Stimulated activated CD8-positive, alpha-beta memory T cell treated with anti-CD3 and anti-CD28 coated beads, Interleukin-2, amount 100 ng/mL, for 1 hour (primary cell): ENCODE measurements at places on chromosomes 7 and 10.

DNA sequence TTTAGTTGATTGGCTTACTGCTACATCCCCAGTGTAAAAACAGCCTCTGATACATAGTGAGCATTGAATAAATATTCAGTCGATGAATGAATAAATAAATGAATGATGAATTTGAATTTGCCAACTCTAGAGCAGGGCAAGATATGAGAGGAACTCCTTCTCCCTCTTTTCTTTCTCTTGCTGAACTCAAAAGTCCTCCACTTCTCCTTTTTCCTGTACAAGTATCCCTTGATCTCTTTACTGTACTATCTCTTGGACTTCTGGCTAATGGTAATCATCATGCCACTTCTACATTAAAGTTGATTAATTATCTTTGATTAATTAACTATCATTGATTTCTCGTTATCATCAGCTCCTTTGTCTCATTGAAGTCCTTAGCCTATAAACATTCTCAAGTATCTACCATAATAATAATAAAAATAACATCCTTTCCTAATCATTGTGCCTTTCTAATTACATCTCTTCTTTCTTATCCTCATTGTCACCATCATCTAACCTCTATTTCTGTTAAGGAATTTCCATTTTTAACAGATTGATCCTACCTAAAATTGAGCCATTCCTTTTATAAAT lies 10.6 kb downstream of the CPED1 start:
- no peak for DNase-seq

DNA sequence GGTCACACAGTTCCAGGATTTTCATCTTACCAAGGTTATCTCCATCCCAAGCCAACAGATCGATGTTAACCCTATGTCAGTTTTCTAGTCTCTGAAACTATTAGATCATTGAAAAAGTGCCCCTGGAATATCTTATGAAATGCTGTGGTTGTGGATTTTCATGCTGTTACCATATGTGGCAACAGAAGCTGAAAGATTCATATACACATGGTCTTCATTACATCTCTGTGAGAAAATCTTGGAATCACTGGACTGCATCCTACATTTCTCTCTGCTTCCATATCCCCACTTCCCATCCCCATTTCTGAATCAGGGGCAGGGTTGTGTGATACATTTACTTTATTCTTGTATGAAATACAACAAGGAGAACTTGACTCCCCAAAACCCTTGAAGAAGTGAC lies 146.1 kb downstream of the SLC16A9 start:
- no peak for DNase-seq

DNA sequence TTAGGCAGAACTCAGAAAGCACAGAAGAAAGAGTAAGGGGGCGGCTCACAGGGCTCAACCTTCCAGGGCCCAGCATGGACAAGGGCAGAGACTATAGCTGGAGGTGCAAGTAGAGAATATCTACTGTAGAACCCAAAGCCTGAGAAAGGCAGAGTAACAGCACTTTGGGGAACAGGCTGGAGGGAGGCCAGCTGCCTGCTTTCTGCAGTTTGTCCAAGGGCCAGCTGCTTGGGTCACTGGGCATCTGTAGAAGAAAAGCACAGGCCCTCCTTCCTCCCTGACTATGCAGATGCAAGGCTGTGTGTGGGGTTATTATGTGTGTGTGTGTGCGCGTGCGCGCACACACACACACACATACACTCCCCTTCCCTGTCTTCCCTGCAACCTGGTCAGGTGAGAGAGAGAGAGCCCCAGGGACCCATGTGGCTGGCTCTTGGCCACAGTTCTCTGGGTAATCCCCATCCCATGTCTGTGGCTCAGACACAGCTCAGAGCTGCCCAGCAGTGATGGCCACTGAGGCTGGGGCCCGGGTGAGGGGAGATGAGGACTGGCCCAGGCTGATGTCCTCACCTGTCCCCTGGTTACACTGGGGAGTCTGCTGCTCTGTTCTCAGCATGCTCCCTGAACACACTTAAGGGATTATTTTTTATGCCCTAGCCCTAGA lies 9.0 kb downstream of the ADRA2A start:
- DNase-seq = no peak

DNA sequence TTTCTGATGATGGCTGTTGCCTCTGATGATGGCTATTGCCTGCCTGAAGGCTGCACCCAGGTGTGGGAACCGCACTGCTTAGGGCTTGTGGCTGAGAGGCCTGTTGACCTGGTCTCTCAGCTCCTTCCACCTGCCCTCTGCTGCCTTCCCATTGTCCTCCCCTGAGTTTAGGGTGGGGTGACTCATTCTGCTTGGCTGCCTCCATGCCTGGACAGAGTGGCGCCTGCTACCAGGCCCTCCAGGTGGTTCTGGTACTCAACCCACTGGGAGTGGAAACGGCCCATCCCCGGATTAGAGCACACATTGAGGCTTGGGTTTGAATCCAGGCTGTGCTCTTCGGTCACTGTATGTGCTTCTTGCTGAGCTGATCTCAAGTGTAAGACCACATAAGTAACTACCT lies 120.6 kb downstream of the SEM1 start:
- no peak for DNase-seq

- no peak for DNase-seq
These were observed 7.5 kb upstream of the EBF3 start for GRCh38 chr10:129971381-129972144.

GRCh38 chr7:151705636-151706276 lies 171.2 kb downstream of the PRKAG2 start:
- DNase-seq = no peak

GRCh38 chr7:35849158-35849831 lies 48.4 kb downstream of the SEPTIN7 start:
- no peak for DNase-seq

DNA sequence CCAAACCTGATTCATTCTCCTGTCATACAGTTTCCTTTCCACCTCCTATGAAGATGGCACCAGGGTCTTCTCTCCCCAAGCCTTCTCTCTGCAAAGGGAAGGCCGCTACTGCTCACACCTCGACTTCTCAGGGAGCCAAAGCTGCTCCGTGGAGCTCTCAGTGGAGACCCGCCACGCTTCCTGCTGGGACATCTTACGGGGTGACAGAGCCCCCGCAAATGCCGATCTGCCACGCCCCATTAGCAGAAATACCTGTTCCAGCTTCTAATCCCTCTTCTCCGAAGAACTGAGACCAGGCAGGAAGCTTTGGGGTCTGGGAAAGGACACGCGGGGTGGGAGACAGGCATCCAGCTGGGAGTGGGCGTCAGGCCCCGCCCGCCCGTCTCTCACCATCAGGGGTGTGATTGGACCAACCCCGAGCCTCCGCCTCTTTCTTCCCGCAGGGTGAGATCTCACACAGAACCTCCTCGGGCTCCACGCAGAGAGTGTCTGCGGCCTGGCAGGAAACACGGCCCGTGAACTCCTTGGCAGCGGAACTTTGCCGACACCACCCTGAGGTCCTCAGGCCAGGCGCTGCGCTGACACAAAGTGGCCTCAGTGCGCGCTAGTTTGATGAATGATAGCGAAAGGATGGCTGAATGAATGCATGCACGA lies 12.0 kb upstream of the CALML5 start:
- DNase-seq = no peak

DNA sequence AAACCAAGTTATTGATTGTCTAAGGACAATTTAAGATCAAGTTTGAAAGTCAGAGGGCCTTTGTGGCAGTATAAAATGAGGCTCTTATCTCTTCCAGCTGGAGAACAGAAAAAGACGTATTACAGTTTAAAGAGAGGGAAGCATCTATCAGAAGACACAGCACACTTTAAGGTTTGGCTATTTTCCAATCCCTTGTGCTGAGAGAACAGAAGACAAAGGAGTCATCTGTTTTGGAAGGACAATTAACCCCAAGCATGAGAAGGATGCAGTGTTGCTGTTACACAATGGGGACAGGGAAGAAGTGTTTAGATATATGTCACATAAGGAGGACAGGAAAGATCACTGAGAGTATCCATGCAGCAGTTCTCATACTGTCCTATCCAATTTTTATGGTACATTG lies 1224.2 kb upstream of the SORCS1 start:
- no peak for DNase-seq

GRCh38 chr10:30160271-30160982 lies 101.0 kb upstream of the JCAD start:
- no peak for DNase-seq

- DNase-seq = no peak
These were observed 93.1 kb upstream of the CXCL12 start for GRCh38 chr10:44478040-44478439.

DNA sequence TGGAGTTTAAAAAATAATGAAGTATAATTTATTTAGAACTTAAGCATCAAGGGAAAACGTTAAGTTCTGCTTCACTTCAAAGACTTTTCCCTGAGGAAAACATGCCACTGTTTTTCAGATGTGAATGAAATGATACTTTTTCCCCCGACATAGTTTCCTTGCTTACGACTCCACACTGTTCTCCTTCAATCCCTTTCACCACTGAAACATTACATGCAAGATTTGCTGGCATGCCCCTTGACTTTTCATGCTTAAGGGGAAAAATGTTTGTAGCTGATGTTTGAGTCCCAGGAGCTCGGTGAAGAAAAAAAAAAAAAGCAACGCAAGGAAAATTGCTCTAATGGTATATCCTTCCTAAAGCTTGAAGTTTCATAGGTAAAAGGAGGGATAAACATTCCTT lies 10.0 kb downstream of the GLI3 start:
- no peak for DNase-seq

GRCh38 chr7:112868609-112869008 lies 78.4 kb upstream of the TMEM168 start:
- no peak for DNase-seq

GRCh38 chr7:158820656-158821055 lies 8.7 kb downstream of the ESYT2 start:
- DNase-seq = no peak

- DNase-seq = no peak
These were observed 345.9 kb downstream of the KIF20B start for GRCh38 chr10:90047243-90047729.

DNA sequence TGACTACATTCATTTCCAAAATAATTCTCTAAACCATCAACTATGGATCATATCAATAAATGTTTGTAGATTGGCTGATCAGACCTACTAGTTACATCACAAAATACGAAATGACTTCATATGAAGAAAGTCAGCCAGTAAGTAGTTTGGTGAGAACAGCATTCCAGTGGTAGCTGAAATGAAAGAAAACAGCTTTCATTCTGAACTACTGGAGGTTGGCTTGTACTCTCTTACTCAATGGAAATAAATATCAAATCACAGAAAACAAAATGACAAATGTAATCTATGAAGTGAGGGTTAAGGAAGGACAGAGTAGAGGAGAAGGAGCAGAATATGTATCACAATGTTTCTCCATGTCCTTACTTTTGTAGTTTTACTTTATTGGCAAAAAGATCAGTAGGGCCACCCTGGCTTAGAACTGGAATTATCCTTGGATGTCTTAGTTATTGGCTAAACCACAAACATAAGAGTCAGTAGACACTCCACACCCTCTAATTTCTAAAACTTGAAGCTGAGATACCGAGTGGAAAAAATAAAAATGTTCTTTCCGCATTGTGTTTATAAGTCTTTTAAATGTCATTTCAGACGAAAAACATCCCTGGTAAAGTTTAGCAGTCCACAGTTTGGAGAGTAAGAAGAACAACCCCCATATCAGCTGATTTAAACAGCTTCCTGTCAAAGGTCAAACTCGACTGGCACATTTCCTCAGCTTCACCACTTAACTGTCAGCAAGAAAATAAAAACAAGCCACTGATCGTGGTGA lies 74.0 kb upstream of the DGKI start:
- DNase-seq = no peak

DNA sequence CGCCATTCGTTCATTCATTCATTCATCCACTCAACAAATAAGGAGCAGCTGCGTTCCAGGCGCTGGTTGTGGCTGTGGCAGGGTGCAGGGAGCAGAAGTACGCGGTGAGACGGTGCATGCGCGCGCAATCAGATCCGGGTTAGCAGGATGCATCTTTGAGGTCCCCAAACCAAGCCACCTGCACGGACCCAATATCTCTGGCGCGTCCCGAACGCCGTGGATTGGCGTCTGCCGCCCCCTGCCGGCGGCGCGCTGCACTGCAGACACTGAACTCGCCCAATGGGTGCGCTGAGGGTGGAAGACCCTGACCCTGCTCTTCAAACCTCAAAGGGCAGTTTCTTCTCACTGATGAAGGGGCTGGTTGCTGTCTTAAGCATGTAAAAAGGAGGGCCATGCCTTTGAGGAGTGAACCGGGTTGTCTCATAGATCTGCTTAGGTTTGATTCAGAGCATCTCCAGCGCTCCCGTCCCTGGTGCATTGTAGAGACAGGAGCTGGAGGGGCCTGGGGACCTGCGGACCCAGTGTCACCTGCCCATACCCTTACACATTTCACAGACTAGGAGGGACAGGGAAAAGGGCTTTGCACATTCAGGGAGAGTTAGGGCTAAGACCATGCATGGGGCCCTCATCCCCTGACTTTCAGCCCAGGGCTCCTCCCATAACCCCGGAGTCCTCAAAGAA lies 102.5 kb downstream of the RAMP3 start:
- DNase-seq = peak; percentile 27

GRCh38 chr10:50894312-50894711 lies 8.9 kb upstream of the A1CF start:
- DNase-seq = no peak

GRCh38 chr10:97210543-97210960 lies 24.8 kb upstream of the SLIT1 start:
- DNase-seq = peak; percentile 37

- DNase-seq = no peak
These were observed 140.3 kb downstream of the MACC1 start for GRCh38 chr7:20076835-20077234.

DNA sequence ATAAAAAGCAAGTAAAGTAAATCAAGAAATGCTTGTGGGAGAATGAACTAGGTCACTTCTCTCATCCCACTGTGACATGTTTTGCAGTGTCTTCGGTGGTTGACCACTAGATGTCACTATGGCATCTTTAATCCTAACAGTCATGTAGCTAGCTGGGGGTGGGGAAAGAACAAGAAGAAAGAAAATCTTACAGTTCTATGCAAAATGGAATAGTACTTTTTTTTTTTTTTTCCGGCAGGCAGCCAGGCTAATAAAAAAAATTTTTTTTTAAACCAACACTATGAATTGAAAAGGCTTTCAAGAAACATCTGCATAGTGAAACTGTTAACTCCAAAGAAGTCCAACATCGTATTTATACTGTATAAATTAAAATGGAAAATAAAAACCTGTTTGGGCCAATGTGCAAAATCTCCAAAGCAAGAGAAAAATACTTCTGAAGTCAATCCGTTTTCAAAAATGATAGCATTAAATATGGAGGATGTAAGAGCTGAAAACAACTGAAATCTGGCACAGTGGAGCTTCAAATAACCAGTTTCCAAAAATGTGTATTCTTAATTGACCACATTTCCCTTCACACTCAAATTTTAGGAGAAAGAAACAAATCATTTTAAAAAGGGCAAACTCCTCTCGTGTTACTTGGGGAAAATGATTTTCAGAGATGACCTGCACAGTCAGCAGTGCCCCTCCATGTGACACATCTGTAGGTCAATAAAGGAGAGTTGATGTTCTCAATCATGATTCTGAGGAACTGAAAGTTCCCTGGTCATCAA lies 38.5 kb downstream of the CDK1 start:
- DNase-seq = no peak

- DNase-seq = no peak
These were observed 101.1 kb downstream of the PTPRE start for GRCh38 chr10:128007971-128008370.

GRCh38 chr7:24755541-24756407 lies 1.5 kb downstream of the GSDME start:
- no peak for DNase-seq
